ENCODE measurements at places on chromosomes 5 and 9.
A peak's percentile ranks its signal among the peaks of the same experiment; 100 is the strongest.

- no peak for DNase-seq
These were observed 69.7 kb downstream of the ZSWIM6 start for GRCh38 chr5:61401726-61402125.

GRCh38 chr9:93577078-93577974 lies 942 bp downstream of the PHF2 start:
- DNase-seq, result peak; percentile 40

- DNase-seq, result peak; percentile 5
These were observed 161.5 kb upstream of the NR4A3 start for GRCh38 chr9:99660191-99660636.

DNA sequence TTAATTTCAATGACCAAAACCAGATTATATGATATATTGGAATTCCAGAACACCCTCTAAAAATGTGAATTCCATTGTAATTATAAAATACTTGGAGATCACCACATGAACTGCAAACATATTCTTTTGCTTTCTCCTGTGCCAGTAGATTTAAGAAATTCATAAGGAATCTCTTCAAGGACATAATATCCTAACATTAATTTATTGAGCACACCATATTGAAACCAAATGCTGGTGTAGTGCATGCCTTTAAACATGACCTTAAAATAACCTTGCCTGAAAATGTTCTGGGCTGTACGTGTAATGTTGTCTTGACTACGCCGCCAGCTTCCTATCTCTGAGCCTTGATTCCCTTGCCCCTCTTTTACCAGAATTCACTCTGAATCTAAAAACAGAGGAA lies 205.0 kb upstream of the ACTBL2 start:
- DNase-seq, result no peak

DNA sequence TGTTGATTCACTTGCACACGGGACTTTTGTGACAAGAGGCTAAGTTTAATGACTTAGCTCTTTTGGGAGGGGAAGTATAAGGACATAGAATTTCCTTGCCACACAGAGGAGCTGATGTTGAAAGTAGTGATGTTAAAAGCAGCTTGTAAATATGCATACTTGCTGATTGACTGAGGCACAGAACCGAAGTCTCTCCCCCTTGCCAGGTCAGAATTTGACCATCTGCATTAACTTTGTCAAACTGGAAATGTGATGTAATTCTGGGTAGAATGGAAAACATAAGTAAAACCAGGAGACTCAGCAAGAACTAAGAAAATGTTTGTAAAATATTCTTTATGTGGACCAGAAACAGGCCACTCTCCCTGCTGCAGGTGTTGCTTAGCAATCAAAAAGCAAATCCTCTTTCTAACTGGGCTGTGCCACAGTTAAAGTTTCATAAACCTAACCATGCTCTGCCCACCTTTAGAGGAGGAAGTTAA lies 284.2 kb downstream of the NR3C1 start:
- DNase-seq, result no peak

- no peak for DNase-seq
These were observed 1.6 kb upstream of the DHFR start for GRCh38 chr5:80656425-80656824.

- DNase-seq, result peak; percentile 33
These were observed 1.6 kb upstream of the BRINP1 start for GRCh38 chr9:119370816-119371215.

GRCh38 chr5:178068293-178068692 lies 45.0 kb upstream of the N4BP3 start:
- DNase-seq, result no peak

GRCh38 chr9:131731644-131732043 lies 8.2 kb downstream of the RAPGEF1 start:
- no peak for DNase-seq

DNA sequence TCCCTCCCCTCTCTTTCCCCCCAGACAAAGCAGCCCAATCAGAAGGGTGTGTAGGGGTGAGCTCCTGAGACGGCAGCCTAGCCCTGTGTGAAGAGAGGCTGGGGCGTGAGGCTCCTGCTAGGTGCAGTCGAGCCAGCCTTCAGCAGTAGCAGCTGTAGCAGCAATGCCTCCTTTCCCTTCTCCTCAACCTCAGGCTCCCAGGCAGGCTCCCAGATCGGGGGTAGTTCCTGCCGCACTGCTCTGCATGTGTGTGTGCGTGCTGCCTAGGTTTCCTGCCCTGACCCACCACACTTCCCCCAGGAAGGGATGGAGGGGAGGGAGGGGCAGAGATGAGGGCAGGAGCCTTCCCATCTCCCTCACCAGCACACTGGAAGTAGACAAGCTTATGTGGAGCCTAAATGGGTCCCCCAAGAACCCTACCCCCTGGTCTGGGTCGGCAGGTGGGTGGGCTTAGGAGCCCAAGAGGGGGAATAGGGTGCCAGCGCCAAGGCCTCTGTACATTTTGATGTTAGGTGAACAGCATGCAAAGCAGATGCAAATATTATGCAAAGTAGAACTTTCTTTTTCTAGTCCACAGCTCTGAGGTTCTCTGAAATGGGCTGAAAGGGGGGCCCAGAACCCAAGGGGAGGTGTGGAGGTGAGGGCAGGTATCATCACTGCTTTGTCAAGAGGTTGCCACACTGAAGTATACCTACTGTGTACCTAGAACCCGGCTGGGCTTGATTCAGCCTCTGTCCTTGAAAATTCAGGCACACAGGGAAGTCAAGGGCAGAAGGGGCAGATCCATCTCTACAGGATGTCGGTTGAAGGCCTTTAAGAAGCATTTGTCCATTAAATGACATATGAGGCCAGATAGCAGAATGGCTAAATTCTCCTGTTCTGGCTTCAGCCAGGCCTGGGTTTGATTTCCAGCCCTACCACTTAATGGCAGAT lies 57.8 kb downstream of the CXXC5 start:
- no peak for DNase-seq

DNA sequence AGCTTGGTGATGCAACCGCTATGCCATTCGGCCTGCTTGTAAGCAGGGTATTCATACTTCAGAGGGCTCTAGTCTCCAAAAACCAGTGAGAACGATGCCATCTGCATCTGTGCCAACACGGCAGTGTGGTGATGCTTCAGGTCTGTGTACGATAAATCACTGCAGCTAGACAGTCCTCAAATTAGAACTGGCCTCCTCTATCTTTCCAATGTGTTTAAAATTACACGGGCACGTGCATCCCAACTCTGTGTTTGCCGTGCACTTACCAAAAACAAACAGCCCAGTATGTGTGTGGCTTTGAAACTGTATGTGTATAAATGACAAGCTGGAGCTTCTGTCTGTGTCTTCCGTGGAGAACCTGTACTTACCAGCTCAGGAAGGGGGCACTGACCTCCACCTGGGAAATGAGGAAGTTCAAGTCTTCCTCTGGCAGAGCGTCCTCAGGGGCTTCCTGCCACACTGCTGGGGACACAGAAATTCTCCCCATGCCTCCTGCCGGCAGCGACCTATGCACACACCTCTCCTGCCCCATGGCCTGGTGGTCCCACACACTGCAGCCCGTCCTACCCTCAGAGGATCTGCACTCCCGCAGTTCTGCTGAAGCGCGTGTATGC lies 12.3 kb downstream of the MED10 start:
- no peak for DNase-seq
